ENCODE measurements at places on chromosomes 16 and 17. TPM values are rescaled to one million over a fixed set of nuclear protein-coding genes. Genes with fewer than 3 reads are reported as not detected.
A peak's percentile ranks its signal among the peaks of the same experiment; 100 is the strongest.

DNA sequence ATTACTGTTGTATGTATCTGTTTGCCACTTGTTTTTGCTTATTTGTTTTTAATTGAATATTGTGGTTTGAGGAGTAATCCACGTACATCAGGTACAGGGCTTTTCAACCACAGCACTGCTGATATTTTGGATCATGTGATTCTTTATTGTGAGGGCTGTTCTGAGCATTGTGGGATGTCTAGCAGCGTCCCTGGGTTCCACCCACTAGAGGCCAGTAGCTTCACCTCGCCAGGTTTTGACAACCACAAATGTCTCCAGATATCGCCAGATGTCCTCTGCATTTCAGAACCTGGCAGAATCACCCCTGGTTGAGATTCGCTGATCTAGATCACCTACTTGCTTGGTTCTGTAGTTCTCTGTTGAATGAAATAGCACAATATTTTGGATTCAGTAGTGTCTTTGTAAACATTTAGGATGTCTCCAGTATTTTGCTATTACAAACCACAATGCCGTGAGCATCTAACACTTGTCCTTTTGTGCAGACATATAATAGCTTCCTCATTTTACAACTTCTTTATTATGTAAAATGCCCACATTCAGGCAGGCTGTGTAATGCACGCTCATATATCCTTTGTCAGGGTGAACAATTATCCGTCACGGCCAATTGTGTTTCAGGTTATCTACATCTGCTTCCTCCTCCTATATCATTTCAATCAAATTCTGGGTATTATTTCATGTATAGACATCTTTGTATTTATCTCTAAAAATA is 380.3 kb downstream of the SNX29 start:
- no peak for DNase-seq

DNA sequence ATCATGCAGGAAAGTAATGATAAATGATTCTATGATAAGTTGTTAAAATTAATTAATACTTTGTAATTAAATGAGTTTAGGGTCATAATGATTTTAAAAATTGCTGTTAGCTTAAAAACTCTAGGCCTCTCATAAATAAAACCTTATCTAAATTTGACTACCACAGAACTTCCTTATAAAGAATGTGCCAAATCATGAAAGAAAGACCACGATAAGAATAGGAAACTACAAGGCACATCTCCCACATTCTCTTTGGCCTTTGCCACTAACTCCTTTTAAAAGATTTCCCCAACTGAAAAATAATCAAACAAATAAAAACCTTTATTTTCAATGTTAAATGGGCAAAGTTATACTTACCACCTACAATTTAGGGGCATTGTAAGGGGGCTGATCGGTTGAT is 164.6 kb upstream of the C17orf78 start:
- no peak for DNase-seq

GRCh38 chr17:11412654-11413053 is 171.6 kb downstream of the SHISA6 start:
- no peak for DNase-seq

DNA sequence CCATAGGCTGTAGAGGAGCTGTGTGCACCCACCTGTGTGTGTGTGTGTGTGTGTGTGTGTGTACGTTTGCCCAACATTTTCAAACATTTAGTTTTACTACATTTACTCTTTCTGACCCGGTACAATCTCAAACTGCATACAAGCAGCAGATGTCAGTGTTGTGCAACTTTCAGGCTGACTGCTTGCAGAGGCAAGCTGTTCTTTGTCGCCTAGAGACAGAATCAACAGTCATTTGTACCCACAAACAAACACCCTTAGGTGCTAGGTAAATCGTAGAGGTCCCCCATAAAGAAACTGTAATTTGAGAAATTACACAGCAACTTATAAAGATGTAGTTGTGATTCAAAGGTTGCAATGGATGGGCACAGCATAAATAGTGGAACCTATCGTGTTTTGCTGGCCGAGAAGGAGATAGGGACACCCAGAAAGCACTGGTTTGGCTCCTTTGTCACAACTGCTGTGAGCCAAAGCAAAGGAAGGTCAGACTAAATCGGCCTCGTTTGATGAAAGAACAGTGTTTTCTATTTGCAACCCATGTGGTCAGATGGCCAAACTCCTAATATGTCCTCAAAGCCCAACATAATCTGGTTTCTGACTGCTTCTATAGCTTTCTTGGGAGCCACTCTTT is 478.4 kb downstream of the TOX3 start:
- no peak for DNase-seq

DNA sequence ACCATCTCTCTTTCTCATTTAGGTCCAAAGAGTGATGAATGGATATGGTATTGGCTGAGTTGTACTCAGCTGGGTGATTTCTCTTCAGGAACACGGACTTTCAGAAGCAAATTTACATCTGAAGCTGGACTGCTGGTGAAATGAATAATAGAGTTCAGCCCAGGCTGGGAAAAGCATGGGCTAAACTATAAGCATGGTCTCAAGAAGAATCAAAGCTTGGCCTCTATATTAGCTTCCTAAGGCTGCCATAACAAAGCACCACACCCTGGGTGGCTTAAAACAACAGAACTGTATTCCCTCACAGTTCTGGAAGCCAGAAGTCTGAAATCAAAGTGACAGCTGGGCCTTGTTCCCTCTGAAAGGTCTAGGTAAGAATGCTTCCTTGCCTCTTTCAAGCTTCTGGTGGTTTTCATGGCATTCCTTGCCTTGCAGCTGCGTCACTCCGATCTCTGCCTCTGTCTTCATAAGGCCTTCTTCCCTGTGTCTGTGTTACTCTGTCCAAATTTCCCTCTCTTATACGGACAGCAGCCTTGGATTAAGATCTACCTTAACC is 89.8 kb upstream of the CES5A start:
- DNase-seq, result no peak

- DNase-seq, result no peak
These were observed 35.4 kb downstream of the TBCD start for GRCh38 chr17:82787081-82787848.

DNA sequence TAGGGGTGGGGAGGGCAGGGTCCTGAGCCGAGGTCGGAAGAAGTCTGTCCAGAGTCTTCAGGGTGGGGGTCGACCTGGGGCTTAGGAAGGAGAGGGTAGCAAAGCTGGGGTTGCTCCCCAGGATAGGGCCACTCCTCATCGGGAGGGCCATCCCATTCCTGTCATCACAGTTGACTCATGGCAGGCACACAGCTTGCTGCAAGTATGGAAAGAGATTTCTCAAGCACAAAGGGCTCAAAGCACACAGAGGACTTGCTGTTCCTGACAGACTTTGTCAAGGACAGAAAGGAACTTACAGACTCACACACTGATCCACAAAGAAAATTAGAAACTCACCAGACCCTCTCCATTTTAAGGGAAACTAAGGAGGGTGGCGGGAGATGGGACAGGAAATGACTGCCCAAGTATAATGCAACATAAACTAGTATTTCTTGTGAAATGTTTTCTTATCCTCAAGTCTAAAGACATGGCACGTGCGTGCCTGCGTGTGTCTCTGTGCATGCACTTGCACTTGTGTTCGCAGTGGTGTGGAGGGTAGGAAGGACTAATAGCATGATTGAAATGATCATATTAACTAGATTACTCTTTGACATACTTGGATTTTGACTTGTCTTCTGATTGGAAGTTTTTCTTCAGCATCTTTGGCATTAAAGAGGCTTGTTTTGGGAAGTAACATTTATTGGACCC is 2.4 kb downstream of the AOC2 start:
- DNase-seq, result no peak

DNA sequence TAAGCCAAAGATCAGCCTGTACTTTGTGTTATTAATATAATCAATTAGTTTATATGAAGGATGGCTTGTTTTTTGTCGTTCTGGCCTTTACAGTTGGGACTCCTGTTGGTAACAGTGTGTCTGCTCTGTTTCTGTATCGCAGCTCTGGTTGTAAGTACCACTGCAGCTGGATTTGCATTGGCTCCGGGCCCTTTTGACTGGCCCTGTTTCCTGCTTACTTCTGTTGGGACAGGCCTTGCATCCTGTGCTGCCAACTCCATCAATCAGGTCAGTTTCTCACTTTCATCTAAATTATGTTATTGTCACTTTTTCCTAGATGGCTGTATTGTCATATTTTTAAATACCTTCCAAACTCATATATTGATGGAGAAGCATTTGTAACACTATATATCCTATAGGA is 32.7 kb downstream of the COX10 start:
- no peak for DNase-seq

GRCh38 chr17:50635982-50636803 is 1.5 kb downstream of the ABCC3 start:
- DNase-seq, result no peak

GRCh38 chr16:87571868-87572244 is 30.5 kb upstream of the JPH3 start:
- no peak for DNase-seq

- DNase-seq, result peak; percentile 75
These were observed 43.8 kb downstream of the DNAJA2 start for GRCh38 chr16:46929378-46930332.

- DNase-seq, result no peak
These were observed 14.0 kb upstream of the MPRIP start for GRCh38 chr17:17028059-17028877.

GRCh38 chr16:19607616-19608280 is 52.2 kb downstream of the VPS35L start:
- no peak for DNase-seq

- DNase-seq, result no peak
These were observed 6.1 kb upstream of the EFTUD2 start for GRCh38 chr17:44905006-44906000.

GRCh38 chr17:5822281-5823060 is 238.2 kb upstream of the NLRP1 start:
- no peak for DNase-seq

- DNase-seq, result no peak
These were observed 45.2 kb upstream of the PVALEF start for GRCh38 chr17:81120149-81120484.

Gene LRRC46
- 0.14 TPM for total RNA-seq

Gene CTRB1
- not detected for total RNA-seq

Gene KAT8
- total RNA-seq, result 54.8 TPM

Gene FBXO39
- total RNA-seq, result 1.5 TPM

Gene IL21R
- 24.6 TPM for total RNA-seq

Gene PIPOX
- total RNA-seq, result 2.2 TPM

Gene GP1BA
- total RNA-seq, result not detected
